Progenitor cell of endocrine pancreas (in vitro differentiated cells): ENCODE measurements at places on chromosomes 4 and X.

DNA sequence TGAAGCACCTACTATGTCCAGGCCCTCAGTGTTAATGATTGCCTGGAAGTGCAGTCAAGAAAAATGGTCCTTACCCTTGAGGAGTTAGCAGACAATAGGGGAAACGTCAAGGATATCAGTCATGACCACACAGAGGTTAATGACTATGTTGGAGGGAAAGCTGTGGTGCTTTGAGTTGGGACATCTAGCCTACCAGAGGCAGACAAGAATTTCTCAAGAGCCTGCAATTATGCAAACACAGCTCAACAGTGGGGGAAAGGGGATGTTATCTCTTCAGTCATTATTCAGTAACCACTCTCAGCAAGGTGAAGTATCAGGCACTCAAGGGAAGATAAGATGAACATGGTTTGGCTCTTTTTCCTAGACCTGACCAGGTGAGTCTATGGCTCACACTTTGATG is 7.0 kb upstream of the FGFBP1 start:
- DNase-seq, result no peak

- no peak for DNase-seq
Measured at GRCh38 chr4:24511371-24512063, 72.8 kb downstream of the DHX15 start.

DNA sequence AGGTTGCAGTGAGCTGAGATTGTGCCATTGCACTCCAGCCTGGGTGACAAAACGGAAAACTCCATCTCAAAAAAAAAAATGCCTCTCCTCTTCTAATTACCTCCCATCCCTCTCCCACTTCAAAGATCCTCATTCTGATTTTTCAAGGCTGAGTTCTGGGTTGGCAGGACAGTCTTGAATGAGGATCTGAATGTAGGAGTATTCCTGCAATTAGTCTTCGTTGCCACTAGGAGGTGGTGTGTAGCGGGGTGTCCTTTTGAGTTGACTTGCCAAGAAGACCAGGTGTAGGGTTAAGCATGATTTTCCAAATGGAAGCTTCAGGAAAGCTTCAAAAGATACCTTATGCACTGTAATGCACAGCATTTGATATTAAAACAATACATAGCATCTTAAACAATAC is 169.9 kb downstream of the ASMT start:
- DNase-seq, result no peak

- no peak for DNase-seq
Measured at GRCh38 chr4:187921946-187922623, 73.5 kb upstream of the ZFP42 start.

GRCh38 chrX:2369206-2369605 is 131.6 kb downstream of the DHRSX start:
- DNase-seq, result no peak
